ENCODE measurements at places on chromosomes 2 and 18. TPM values are rescaled to one million over a fixed set of nuclear protein-coding genes. Genes with fewer than 3 reads are reported as not detected.

The MC2R gene
- total RNA-seq, result not detected

The IGFBP5 gene
- total RNA-seq, result 1,859 TPM

The LYPD1 gene
- total RNA-seq, result 3.1 TPM

The KDSR gene
- total RNA-seq, result 44.1 TPM

The EVX2 gene
- total RNA-seq, result not detected

The ANKRD23 gene
- 6.1 TPM for total RNA-seq

GRCh38 chr2:11482473-11483035 is 16.6 kb upstream of the E2F6 start:
- no peak for DNase-seq

DNA sequence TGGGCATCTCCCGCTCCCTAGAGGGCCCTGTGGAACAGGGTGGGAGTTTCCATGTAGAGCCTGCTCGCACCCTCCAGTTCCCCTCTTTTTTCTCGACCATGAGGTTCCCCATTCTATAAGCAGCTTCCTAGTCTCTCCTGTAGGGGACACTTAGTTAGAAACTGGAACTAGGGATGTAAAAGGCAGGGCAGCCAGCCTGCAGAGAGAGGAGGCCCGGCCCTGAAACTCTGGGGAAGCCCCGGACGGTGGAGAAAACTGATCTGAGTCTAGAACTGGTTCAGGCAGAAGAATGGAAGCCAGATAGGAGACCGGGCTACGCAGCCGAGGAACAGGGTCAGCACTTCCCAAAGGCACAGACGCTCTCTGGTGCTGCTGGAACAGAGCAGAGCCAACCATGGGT is 51.6 kb upstream of the ATG16L1 start:
- DNase-seq, result no peak

DNA sequence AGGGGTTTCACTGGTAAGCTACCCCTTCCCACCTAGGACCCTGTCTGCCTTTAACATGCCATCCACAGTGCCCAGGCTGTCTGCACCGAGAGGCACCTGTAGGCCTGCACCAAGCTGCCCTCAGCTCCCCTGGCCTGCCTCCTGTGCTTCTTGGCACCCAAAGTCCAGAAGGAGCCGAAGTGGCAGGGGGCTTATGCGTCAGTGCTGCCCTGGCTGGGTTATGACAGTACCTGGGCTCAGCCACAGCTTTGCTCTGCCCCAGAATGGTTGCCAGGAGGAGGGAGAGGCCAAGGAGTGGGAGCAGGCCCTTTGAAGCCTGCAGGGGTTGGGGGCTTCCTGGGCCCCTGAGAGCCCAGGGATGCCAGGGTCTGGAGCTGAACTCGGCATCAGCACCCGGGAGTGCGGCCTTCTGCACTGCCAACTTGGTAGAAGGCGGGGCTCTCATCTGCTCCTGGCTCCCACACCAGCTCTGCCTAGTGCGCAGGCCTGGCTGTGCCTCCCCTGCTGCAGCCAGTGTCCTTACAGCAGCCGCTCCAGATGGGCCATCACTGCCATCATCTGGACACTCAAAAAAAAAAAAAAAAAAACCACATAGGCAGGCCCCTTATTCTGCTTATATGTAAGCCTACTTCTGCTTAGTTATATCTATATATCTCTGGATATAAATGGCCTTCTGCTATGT is 155.4 kb downstream of the THSD7B start:
- DNase-seq, result no peak

DNA sequence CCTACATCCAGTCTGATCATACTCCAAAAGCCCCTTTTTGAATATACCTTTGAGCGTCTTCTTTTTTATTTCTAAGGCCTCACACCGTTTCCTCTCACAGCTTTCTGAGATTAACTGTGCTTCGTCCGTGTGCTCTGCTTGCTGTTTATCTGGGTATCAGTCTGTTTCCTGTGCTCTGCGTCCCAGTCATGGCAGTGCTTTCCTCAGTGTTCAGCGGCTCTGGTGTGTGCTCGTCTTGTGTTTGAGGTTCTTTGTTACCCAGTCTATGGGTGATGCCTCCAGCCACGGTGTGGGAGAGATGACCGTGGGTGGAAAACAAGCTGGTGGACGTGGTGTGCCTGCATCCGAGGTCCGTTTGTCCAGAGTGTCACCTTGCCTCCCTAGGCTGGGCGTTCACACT is 33.6 kb upstream of the BIN1 start:
- DNase-seq, result no peak

DNA sequence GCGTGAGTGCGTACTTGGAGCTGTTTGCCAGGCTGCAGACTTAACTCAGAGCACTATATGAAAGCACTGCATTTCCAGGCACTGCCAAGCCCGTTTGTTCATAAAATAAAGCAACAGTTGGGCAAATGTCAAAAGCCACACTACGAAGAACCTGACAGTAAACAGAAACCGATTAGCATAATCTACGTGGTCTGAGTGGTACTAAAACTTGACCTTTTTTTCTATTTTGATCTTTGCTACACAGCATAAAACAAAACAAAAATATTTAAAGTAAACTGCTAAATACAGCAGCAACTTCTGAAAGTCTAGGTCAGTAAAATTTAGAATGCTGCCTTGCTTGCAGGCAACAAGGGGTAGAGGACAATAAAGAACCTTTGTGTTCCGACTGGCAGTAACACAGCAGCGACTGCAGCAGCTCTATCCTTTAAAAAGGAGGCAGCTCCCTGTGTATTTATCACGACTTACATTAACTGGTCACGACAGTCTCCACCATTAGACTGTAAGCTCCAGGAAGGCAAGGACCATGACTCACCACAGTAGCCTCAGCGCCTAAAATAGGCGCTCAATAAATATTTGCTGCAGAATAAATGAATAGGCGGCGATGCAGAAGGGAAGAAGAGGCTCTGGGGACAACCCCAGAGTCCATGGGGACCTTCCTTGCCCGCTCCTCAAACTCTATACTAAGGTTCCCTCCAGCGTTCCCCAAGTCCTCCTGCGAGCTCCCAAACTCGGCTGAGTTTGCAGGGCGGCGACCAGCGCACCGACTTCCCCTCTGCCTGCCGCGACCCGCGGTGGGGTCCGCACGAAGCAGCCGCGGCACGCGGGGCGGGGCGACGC is 902 bp downstream of the SS18 start:
- DNase-seq, result no peak

GRCh38 chr2:95670686-95671085 is 78.9 kb downstream of the TRIM43 start:
- no peak for DNase-seq

GRCh38 chr2:84942964-84943421 is 28.0 kb upstream of the KCMF1 start:
- no peak for DNase-seq

DNA sequence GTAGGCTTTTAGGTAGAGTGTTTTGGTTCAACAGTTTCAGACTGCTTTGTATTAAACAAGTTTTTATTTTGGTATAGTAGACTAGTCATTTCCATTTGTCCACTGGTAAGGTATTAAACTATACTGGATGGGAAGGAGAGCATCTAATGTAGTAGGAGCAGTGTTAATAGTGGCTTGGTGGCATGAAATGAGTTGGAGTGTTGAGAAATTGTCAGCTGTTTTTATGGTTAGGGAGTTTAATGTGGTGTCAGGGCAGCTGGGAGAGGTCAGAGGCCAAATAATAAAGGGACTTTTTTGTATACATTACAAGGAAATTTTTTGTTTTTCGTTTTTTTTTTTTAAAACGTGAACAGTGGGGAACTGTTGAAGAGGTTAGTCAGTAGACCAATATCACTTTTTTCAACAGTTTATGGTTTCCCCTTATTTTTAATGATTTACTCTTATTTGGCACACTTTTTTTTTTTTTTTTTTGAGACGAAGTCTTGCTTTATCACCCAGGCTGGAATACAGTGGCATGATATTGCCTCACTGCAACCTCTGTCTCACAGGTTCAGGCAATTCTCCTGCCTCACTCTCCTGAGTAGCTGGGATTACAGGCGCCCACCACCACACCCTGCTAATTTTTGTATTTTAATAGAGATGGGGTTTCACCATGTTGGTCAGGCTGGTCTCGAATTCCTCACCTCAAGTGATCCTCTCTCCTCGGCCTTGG is 21.2 kb downstream of the ACTR3 start:
- DNase-seq, result no peak

DNA sequence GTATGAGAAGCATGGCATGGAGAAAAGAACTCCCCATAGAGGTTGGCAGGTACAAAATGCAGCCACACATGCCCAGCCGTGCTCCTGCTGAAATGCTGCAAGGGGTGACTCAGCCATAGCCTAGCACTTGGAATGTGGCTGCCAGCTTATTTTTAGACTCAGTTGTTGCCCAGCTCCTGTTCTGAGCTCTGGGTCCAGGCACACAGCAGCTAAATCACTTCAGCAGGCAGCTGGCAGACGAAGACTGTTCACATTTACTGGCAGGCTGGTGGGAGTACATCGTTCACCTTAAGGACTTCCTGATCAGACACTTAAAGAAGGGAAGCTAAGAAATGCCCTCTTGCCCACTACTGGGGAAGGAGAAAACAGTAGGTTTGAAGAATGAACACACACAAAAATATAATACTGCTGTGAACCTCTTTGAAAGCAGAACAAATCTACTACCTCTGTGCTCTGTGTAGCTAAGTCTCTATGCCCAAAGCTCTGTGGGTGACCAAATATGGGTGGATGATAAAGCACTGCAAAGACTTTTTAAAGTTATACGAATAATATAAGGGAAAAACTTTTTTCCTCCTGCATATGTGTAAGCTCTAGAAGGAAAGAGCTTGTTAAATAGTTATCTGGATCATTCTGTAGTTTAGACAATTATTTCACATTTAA is 146.1 kb downstream of the LNPK start:
- no peak for DNase-seq
